ENCODE measurements at places on chromosomes 12 and 14.

DNA sequence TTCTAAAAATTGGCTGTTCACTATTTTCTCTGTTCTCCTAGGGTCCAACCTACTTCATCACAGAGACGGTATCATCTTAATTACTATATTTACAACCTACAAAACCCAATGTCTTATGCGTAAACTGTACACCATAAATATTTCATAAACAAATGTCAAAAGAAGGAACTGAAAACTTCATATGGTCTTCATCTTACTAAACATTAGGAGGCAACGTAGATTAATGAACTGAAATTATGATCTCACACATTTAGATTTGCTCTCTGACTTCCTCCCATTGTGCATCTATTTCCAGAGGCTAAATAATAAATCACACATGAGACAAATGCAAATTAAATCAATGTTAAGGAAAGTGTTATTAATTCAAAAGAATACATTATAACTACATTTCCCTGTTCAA, 1850.6 kb upstream of the SEL1L start:
- no peak for DNase-seq

DNA sequence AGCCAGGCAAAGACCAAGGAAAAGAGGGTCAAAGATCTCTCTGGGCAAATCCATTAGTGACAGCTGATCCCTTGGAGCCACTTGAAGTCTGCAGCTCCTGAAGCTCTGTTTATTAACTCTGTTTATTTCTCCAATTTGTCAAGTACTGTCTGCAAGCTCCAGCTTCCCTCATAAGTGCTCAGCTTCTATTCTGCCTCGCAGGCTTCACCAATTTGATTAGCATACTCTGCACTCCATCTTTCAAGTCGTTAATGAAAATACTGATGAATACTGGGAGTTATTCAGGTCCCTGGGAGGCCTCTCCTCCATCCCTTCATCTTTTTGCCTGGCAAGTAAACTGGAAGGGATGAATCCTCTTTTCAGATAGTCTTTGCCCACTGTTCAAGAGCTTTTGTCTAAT, 54.3 kb downstream of the TTC9 start:
- no peak for DNase-seq

- no peak for DNase-seq
These were observed 58.1 kb upstream of the KITLG start for GRCh38 chr12:88638388-88638787.

GRCh38 chr12:45257185-45257930, 41.5 kb downstream of the ANO6 start:
- no peak for DNase-seq

DNA sequence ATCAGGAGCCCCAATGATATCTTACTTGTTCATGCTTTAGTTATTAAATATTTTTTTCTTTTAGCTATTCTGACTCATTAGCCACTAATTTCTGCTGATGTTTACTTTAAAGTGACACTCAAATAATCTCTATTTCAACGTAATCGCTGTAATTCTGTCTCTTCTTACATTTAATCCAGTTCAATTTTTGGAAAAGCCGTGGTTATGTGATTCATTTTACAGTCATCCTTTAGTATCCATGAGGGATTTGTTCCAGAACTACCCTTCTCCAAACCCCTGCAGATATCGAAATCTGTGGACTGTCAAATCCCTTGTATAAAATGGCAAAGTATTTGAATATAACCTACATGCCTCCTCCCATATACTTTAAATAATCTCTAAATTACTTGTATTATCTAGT, 1103.4 kb downstream of the LRFN5 start:
- no peak for DNase-seq

- no peak for DNase-seq
These were observed 1.4 kb upstream of the DIO3 start for GRCh38 chr14:101559624-101560533.

GRCh38 chr14:67490196-67490595, 1.7 kb upstream of the TMEM229B start:
- no peak for DNase-seq

DNA sequence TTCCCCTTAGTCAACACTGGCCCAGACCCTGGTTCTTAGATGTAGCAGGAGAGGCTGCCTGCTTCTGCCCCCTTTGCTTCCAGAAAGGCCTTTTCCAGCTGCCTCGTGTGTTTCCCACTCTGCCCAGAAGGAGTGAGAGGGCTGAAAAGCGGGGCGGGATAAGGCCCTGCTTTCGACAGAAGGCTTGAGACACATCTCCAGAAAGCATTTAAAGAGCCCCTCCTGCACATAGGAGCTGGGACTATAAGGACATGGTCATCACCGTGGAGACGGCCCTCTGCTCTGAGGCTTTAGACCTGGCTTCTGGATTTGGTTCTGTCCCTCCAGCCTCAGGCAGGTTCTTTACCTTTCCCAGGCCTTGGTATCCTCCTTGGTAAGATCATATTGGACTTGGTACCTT, 11.9 kb downstream of the CALM1 start:
- no peak for DNase-seq

GRCh38 chr12:116698116-116698515, 39.8 kb downstream of the SPRING1 start:
- no peak for DNase-seq

- DNase-seq: no peak
These were observed 30.0 kb upstream of the SLC38A4 start for GRCh38 chr12:46855760-46856159.

DNA sequence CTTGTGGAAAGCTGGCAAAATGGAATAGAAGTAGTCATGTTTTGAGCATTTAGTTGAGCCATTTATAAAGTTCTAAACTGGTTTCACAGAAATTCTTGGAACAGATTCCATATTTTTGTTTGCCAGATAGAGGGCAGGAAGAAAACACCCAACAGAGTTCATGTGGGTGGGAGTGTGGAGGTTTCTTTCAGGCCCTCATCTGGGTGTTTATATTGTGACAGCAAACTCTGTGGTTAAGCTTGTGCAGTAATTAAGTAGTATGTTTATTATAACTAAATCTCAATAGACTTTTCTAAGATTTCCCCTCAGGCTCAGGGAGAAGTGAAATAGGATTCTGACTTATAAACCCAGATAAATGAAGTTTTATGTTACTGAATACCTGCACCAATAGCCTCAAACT, 57.4 kb downstream of the SPPL3 start:
- DNase-seq: no peak

DNA sequence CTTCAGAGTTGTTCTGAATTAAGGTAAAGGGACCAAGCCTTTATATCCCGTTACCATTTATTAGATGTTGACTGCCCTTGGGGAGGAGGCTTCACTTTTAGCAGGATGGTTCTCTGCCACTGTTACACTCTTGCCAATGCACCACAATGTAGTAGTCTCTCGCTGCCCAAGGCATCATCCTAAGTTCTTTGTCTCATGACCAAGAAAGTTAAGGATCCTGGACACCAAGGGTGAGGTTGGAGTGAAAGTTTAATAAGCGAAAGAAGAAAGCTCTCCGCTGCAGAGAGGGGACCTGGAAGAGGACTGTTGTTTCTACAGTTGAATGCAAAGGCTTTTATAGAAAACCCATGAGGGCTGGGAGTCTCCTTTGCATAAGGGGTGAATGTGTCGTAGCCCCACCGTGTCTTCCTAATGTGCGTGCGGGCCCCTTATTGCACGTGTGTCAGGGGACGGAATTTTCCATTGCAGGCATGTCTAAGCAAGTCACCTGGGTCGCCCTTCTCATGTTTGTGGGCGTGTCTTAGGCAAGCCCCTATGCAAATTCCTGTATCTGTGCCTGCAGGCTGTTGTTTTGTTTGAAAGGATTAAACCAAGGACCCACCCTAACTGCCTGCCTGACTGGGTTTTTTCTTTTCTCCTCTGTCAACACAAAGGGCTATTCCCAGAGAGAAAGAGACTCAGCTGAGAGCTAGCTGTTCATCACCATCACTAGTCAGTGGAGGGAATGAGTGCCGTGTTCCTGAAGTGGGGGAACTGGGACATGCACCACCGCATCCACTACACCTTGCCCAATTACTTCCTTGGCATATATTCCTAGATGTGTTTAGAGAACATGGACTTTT, 17.6 kb upstream of the RNASE1 start:
- no peak for DNase-seq

- no peak for DNase-seq
These were observed 69.4 kb upstream of the PTPRB start for GRCh38 chr12:70706611-70707010.

DNA sequence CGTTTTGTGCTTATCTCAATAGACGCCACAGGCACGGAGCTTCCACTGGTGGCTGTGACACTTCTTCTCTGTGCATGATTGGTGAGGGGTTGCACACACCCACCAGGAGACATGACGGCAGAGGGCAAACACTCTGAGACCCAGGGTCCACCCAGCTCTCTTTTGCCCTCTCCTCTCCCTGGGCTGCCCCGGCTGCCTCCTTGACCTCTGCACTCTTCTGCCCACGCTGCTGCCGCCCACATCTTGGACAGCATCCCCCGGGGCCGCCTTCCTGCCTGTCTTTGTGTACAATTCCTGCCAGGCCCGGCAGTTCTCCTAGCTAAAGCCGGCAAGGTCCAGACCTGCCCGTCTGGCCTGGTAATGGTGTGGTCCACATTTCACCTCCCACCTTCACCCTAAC, 44.7 kb downstream of the DPF3 start:
- DNase-seq: no peak

DNA sequence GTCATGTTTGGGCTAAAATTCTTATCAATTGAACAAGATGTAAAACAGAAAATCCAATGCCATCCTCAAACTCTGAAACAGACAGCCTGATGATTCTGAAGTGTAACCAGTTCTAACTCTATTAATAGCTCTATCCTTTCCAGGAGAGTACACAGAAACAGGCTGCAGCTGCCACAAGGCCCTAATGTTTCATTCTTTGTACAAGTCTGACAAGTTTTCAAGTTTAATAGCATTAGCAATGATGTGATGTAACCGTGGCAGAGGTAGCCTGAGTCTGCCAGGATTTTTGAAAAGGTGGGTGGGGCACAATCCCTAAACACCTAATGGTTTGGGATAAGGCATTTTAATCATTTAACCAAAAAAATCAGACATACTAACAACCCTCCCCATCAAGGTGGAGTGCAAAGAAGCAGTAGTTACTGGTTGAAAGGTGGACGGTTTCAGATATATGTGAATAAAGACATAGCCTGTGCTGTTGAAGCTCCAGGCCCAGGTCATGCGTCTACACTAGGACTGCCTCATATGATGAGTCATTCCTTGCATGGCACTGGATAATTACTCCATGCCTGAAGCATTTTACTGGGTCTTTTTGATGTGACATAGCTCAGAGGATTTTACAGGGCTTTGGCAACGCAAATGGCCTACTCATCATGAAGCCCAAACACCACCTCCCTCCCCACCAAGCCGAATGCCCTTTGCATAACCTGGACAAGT, 145.1 kb upstream of the GRIP1 start:
- DNase-seq: no peak
